ENCODE measurements at places on chromosomes 1 and 21.

DNA sequence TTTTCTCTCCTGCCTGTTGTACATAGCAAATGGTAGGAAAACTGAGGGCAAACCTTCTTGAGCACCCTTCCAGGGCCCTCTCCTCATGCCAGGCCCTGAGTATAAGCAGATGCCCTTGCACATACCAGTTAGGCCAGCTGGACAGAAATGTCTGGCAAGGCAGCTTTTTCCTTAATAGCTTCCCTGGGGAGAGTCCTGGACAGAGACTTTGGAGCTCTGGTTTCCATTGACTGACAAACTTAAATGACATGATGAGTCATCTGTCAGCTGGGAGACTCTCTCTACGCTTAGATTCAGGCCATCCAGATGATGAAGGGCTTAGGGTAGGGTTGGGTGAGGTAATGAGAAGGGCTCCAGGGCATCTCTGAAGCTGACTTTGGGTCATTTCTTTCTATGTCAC lies 317.5 kb downstream of the ASTN1 start:
- no peak for DNase-seq

- DNase-seq = no peak
Observed at GRCh38 chr1:182495693-182496092, 45.7 kb downstream of the RGSL1 start.

- DNase-seq = no peak
Observed at GRCh38 chr1:170126696-170127095, 19.1 kb upstream of the NTMT2 start.

DNA sequence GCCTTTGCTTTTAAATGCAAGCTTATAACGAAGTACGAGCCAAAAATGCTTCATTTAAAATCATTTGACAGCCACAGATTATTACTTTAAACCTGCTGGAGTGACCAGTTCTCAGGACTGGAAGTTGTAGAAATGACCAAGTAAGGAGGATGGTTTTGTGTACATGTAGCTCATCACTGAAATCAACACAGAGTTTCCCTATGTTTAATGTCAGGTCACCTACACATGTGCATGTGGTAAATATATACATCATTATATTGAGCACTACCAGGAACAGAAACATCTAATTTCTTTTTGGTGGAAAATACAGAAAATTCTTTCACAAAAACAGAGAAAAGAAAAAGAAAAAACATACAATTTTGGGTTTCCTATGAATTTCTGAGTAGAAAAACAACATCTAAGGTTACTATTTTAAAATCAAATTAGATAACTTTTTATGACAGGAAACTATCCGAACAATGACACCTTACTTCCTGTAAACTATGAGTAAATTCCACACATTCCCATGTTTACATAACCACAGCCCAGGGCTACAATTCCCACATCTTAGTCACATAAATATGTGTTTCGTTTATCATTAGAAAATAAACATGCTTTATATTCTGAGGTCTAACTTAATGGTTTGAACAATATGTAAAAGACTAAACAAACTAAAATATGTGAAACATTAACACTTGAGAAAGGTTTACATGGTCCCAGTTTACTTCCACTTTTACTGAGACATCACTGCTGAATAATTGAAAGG lies 73.6 kb downstream of the ZNF281 start:
- no peak for DNase-seq

DNA sequence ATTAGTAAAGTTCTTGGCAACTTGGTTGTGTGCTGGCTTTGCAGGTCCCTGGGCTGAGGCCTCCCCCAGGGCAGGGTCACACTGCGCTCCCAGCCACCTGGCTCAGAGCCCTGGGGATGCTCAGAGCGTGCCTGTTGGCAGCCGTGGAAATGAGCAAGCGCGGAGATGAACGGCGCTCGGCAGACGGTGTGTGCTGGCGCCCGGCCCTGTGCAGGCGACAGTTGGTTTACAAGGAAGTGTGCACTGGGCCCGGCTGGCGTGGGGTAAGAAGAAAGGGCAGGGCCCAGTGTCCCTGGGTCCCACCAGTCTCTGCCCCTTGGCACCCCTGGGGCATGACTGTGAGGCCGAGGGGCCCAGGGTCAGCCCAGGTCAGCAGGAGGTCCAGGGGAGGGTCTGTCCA lies 25.7 kb upstream of the PEX10 start:
- no peak for DNase-seq

DNA sequence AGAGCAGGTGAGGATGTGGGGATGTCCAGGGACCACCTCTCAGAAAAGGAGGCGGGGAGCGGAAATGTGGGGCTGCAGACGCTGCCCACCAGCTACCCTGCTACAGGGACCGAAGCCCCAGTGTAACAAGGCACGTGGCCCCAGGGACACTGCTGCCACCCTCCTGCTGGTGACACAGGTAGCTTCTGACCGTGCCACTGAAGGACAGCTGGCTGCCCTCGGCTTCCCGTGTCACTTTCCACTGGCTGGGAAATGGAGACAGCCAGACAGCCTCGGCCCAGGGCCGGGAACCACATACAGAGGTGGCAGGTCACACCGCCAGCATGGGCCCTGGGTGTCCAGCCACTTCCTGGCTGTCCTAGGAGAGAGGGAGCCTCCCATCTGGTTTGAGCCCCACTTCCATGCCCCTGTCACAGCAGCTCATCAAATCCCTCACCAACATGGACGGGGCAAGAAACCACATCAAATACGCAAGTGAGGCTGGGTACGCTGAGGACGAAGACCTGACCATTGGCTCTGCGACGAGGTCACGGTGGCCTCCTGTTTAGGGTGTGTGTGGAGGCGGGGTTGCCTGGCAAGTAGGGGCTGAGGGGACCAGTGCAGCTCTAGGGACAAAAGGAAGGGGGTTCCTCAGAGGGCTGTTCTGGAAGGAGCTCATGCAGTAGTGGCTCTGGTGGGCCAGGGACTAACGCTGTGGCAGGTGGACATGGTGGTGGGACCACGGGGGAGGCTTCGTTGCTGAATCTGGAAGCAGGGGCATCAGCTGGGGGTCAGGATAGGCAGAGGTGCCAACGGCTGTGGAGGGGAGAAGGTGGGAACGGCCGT lies 5.0 kb downstream of the PEX10 start:
- no peak for DNase-seq

GRCh38 chr1:116874733-116875249 lies 34.9 kb upstream of the PTGFRN start:
- no peak for DNase-seq

DNA sequence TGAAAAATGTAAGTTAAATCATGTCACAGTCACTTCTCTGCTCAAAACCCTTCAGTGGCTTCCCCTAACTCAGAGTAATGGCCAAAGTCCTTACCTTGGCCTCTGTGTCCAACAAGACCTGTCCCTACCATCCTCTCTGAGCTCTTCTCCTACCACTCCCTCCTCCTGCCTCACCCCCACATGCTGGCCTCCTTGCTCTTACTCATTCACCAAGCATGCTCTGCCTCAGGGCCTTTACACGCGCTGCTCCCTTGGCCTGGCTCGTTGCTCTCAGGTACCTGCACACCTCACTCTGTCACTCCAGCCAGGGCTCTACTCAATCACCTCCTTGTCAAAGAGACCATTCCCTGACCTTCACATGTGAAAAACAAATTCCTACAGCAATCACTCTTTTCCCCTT lies 54.2 kb downstream of the SEC16B start:
- no peak for DNase-seq

DNA sequence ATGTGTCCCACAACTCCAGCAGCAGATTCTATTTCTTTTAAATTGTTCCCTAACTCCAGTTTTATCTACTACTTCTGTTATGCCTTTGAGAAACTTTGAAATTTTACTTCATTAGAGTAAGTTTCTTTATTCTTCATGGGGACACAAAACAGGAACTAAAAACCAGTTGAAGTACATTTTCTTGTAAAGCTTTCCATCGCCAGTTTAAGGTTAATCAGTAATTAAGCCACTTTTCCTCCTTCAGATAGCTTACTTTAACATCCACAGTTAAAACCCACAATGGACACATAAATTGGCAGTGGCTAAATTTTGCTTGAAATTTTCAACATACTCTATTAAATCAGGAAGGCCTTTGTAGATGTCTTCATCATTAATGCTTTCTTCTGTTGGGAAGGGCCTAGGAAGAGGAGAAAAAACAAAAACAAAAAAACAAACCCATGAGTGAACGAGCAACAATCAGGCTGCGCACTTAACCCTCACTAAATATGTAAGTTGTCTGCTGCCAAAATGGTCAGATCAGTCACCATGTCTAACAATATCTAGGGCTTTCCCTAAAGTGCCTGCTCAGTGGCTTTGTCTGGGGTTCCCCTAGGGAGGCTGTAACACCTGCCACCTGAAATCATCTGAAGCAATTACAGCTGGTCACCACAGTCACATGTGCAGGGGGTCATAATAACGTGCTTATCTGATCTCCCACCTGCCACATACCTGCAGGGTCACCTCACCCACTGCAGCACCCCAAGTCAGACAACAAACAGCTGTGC lies 187.9 kb downstream of the VAV3 start:
- DNase-seq = no peak

DNA sequence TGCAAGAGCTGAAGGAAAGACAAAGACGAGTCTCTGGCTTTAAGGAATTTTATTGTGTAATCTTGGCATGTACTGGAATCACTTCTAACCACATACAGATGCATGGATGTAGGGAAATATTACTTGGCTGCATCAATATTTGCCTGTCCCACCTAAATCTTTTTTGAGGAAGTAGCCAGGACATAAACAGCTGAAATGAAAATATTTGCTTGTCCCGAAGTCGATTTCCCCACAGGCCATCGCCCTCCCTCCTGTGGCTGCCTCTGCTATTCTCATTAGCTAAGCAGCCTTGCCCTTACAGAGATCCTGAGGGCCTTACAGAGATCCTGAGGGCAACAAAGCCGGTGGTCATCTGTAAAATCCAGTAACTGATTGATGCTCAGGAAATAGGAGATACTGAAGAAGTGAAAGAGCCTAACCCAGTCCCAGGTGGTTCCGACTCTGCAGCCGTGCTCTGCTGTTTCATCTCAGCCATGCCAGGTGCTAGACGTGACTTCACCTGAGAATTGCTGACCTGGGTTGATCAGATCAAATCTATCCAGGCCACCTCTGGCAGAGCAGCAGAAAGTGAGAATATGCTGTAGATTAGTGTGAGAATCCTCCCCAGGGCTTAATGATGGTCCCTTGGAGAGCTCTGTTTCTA lies 25.5 kb downstream of the MAN1C1 start:
- DNase-seq = no peak

GRCh38 chr1:157047062-157047410 lies 1.5 kb upstream of the ARHGEF11 start:
- DNase-seq = no peak

GRCh38 chr21:45949928-45950739 lies 31.4 kb upstream of the COL6A1 start:
- DNase-seq = no peak

DNA sequence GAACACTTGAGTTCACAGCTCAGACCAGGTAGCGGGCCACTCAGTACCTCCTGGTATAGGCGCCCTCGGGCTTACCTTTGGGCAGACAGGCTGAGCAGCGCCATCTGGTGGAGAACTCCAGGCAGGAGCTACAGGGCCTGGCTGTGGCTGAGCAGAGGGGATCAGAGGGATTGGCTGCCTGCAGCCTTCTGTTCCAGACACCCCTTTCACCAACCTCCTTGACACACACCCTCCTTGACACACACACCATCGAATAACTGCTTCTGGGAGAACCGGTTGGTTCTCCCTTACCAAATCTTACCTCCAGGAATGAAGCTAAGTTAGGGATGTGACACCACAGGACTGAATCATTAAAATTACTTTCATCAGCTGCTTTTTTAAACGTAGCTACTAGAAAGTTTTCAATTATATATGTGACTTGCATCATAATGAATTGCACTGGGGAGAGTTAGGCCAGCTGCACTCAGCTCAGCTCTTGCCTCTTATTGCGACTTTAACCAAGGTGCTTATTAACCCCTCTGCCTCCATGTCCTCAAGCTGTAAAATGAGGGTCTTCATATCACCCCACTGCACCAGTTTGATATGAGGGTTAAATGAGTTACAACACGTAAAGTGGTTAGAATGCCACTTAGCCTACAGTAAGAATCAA lies 6.6 kb downstream of the LIN28A start:
- DNase-seq = peak; percentile 81

DNA sequence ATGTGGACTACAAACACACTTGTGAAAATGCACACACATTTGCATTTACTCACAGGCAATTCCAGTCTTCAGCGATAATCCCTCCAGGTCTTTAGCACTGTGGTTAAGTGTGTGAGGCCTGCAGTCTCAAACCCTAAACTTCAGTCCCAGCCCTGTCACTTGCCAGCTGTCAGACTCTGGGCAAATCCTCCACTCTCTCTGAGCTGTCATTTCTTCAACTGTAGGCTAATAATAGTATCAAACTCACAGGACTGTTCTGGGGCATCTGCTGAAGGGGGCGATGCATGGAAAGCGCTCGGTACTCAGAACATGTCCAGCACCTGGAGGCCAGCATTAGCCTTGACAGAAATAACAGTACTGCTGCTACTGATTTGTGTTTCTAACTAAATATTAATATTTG lies 48.2 kb downstream of the NEK2 start:
- DNase-seq = no peak

DNA sequence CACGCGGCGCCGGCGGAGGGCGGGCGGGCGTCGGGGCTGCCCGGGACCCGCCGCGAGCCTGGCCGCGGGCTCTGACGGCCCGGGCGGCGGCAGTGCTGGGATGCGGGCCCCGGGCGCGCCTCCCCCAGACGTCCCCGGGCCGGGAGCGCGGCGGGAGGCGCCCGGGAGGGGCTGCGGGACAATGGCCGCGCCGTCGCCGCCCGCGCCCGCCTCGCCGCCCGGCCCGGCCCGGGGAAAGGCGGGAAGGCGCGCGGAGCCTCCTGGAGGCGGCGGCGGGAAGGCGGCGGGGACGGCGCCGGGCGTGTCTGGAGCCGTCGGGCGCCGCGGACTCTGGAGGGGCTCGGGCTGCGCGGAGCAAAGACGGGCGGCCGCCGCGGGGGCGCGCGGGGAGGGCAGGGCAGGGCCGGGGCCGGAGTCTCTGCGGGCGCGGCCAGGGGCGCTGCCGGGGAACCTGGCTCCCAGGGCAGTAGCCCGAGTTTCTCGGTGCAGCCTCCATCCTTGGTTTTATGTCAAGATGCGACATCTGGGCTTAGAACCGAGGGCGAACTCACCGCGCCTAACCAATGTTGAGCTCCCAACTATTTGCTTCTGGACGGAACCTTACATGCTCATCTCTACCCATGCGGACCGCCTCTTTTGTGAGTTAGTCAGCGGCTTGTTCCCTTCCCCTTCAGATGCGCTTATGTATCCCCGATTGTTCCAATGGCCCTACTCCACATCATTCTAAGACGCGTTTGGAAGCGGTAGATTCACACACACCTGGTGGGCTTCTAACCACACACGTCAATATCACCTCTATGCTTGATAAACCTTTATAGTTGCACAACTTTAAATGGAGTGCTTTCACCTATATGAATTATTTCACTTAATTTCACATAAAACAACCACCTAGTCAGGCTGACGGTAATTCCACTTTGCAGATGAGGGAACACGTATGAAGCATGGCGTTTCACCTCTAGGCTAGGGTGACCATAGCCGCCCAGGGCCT lies 651 bp downstream of the ZBTB8A start:
- no peak for DNase-seq

GRCh38 chr1:64877151-64877550 lies 89.2 kb downstream of the JAK1 start:
- no peak for DNase-seq

Measured in stimulated activated CD8-positive, alpha-beta memory T cell treated with anti-CD3 and anti-CD28 coated beads, Interleukin-15, amount 100 ng/mL, for 1 hour (primary cell).